ENCODE measurements at places on chromosomes 5 and 9. TPM values are rescaled to one million over a fixed set of nuclear protein-coding genes. Genes with fewer than 3 reads are reported as not detected.

DNA sequence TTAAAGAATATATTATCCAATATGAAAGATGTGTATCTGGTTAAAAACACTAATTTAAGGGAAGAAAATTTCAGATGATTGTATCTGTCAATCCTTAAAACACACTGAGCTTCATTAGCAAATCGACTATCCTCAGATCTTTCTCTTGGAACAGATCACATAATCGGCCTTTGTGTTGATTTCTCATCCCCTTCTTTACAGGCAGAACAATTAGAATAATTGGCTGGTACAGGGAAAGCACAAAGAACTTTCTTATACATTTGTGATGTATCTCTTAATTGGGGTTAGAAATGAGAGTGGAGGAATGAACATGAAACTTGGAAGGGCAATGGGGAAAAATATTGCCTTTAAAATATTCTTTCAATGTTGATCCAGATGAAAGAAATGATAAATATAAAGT, 662.1 kb downstream of the TLE4 start:
- no peak overlapping the region for H3K27ac ChIP-seq
- H3K36me3 ChIP-seq, result no peaks in the 10 kb centered on the region
- no peaks in the 10 kb centered on the region for H3K27me3 ChIP-seq
- no peaks in the 10 kb centered on the region for H3K4me1 ChIP-seq
- no peak overlapping the region for H3K4me3 ChIP-seq
- no peak for DNase-seq

- H3K27ac ChIP-seq, result no peak overlapping the region
- no peaks in the 10 kb centered on the region for H3K27me3 ChIP-seq
- H3K36me3 ChIP-seq, result no peaks in the 10 kb centered on the region
- no peak for DNase-seq
- H3K4me1 ChIP-seq, result no peaks in the 10 kb centered on the region
- no peak overlapping the region for H3K4me3 ChIP-seq
These were observed 36.3 kb downstream of the PTGER4 start for GRCh38 chr5:40716000-40716399.

GRCh38 chr9:29282121-29282520, 1708.8 kb upstream of the C9orf72 start:
- H3K27ac ChIP-seq, result no peak overlapping the region
- no peak overlapping the region for H3K4me3 ChIP-seq
- no peaks in the 10 kb centered on the region for H3K36me3 ChIP-seq
- H3K27me3 ChIP-seq, result no peaks in the 10 kb centered on the region
- no peak for DNase-seq

- H3K27me3 ChIP-seq, result no peaks in the 10 kb centered on the region
- no peaks in the 10 kb centered on the region for H3K4me1 ChIP-seq
- no peak overlapping the region for H3K27ac ChIP-seq
- DNase-seq, result no peak
- no peaks in the 10 kb centered on the region for H3K36me3 ChIP-seq
- H3K4me3 ChIP-seq, result no peak overlapping the region
These were observed 14.1 kb downstream of the FBXL17 start for GRCh38 chr5:108367679-108368334.

- H3K4me1 ChIP-seq, result no peaks in the 10 kb centered on the region
- no peaks in the 10 kb centered on the region for H3K36me3 ChIP-seq
- H3K4me3 ChIP-seq, result no peak overlapping the region
- no peak for DNase-seq
- H3K27me3 ChIP-seq, result no peaks in the 10 kb centered on the region
These were observed 26.0 kb downstream of the SKP2 start for GRCh38 chr5:36177715-36178523.

DNA sequence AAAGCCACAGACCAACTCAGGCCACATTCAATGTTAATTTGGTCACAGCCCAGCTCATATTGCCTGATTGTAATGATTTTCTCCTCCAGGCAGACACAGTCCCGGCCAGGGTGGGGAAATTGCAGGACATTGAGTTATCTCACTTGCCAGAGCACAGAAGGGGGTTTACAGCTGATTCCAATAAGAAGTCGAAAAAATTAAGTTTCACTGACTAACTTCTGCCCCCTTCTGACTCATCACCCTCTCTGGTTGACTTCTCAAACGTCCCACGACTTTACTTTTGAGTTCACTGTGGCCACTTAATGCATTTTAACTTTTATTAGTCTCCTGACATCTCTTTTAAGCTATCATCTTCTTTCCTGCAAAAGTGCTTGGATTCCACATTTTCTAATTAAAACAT, 321.4 kb upstream of the WWC1 start:
- no peaks in the 10 kb centered on the region for H3K4me1 ChIP-seq
- no peak overlapping the region for H3K4me3 ChIP-seq
- no peaks in the 10 kb centered on the region for H3K36me3 ChIP-seq
- no peaks in the 10 kb centered on the region for H3K27me3 ChIP-seq
- no peak overlapping the region for H3K27ac ChIP-seq

DNA sequence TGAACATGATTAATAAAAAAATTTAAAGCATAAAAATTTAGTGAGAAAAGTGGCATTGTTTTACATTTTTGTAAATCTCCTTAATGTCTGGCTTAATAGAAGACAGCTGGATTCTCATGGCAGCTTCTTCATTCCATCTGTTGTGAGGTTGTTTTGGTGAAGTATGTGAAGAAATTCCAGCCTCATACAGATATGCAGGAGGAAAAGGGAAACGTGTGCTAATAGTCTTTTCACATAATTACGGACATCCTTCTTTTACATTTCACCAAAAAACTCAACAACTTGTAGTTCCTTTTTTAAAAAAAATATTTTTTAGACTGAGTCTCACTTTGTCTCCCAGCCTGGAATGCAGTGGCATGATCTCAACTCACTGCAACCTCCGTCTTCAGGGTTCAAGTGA, 46.9 kb downstream of the HACD4 start:
- no peaks in the 10 kb centered on the region for H3K4me1 ChIP-seq
- H3K27ac ChIP-seq, result no peak overlapping the region
- no peak overlapping the region for H3K4me3 ChIP-seq
- H3K36me3 ChIP-seq, result no peaks in the 10 kb centered on the region
- H3K27me3 ChIP-seq, result no peaks in the 10 kb centered on the region

- no peaks in the 10 kb centered on the region for H3K27me3 ChIP-seq
- no peaks in the 10 kb centered on the region for H3K4me1 ChIP-seq
- DNase-seq, result no peak
- no peak overlapping the region for H3K27ac ChIP-seq
These were observed 30.6 kb downstream of the ATPSCKMT start for GRCh38 chr5:10219068-10219467.

DNA sequence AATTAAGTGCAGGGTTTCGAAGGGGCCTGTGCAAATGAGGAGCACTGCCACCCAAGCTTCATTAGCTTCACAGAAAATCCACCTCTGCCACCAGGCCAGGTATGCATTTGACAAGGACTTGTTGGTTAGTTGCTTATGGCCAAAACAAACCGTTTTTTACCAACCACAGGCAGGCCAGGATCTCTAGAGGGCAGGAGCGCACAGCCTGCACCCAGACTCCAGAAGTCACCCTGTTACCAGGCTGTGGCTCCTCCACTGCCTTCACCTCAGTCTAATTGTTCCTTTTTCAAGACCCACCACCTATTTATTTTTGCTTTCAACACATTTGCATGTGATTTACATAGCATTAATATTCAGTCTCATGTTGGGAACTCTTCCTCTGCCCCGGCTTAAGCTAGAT, 78.3 kb upstream of the HSPA9 start:
- no peaks in the 10 kb centered on the region for H3K27me3 ChIP-seq
- no peak overlapping the region for H3K27ac ChIP-seq
- no peak for DNase-seq
- no peaks in the 10 kb centered on the region for H3K36me3 ChIP-seq
- H3K4me1 ChIP-seq, result no peaks in the 10 kb centered on the region

DNA sequence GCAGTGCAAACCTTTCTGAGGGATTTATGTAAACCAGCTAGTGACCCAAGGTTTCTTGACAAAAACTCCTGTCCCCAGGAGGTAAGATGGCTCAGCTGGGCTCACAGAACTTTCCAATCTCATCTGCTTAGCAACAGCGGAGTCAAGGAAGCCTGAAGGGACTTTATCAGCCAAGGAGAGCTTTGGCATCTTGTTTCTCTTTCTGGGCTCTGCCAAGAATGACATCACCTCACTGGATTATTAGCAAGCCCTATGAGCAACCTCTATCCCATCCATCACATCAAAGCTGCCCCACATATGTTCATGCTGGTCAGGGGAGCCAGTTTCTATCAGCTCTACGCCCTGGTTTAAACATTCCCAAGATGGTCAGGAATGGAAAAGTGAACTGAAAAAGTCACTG, 461.3 kb downstream of the ENC1 start:
- no peak overlapping the region for H3K27ac ChIP-seq
- no peaks in the 10 kb centered on the region for H3K27me3 ChIP-seq
- no peak for DNase-seq
- no peaks in the 10 kb centered on the region for H3K4me1 ChIP-seq

DNA sequence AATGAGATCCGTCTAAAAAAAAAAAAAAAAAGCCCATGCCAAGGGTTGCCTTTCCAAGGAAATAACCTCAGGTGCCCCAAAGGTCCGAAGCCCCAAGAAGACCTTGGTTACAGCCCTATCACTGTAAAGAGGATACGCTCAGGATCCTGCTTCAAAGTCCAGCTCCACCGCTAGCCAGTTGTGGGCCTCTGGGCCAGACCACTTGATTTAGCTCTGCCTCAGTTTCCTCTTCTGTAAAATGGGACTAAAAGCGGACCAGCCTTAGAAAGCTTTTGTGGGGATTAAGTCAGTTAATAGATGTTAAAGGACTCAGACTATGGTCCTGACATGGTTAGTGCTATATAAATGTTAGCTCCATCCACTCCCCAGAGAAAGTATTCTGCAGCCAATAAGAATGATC, 48.7 kb upstream of the ORM1 start:
- no peaks in the 10 kb centered on the region for H3K4me1 ChIP-seq
- no peak overlapping the region for H3K27ac ChIP-seq
- DNase-seq, result no peak
- H3K27me3 ChIP-seq, result no peaks in the 10 kb centered on the region
- no peaks in the 10 kb centered on the region for H3K36me3 ChIP-seq

DNA sequence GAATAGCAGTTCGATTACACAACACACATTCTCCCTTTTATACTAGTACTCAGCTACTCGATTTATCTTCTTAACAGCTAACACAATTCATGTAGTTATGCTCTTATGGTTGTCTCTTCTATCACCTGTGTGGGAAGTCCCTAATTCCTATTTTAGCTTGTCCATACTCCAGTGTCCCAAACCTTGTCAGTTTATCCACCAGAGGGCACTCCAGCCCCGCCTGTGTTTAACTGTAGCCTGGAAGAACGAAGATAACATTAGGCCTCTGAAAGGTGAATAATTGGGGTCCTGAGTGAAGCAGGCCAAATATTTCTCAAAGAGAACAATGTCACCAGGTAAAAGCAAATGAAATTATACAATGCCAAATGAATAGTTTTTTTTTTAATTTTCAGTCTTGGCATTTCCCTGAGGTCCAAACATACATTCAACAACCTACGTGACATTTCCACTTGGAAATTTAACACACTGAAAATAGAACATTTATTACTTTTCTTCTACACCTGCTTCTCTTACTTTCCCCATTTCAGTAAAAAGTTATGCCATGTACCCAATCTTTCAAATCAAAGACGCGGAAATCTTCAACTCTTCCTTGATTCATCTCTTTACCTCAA, 560.7 kb downstream of the HTR1A start:
- H3K4me1 ChIP-seq, result no peaks in the 10 kb centered on the region
- no peak for DNase-seq
- H3K4me3 ChIP-seq, result no peak overlapping the region
- no peak overlapping the region for H3K27ac ChIP-seq

DNA sequence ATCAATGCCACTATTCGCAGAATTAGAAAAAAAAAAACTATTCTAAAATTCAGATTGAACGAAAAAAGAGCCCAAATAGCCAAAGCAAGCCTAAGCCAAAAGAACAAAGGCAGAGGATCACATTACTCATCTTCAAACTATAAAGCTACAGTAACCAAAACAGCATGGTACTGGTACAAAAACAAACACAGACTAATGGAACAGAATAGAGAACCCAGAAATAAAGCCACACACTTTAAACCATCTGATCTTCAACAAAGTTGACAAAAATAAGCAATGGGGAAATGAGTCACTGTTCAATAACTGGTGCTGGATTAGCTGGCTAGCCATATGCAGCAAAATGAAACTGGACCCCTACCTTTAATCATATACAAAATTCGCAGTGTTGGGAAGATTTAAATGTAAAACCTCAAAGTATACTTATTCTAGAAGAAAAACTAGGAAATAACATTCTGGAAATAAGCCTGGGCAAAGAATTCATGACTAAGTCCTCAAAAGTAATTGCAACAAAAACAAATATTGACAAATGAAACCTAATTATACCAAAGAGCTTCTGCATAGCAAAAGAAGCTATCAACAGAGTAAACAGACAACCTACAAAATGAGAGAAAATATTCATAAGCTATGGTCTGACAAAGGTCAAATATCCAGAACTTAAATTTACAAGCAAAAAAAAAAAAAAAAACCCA, 153.7 kb downstream of the NDUFS4 start:
- no peaks in the 10 kb centered on the region for H3K4me1 ChIP-seq
- no peak overlapping the region for H3K4me3 ChIP-seq
- H3K27me3 ChIP-seq, result no peaks in the 10 kb centered on the region
- no peak overlapping the region for H3K27ac ChIP-seq

- no peak overlapping the region for H3K27ac ChIP-seq
- no peaks in the 10 kb centered on the region for H3K4me1 ChIP-seq
- no peak for DNase-seq
- H3K4me3 ChIP-seq, result no peak overlapping the region
- no peaks in the 10 kb centered on the region for H3K36me3 ChIP-seq
These were observed 8.1 kb downstream of the MEGF10 start for GRCh38 chr5:127298656-127299055.

DNA sequence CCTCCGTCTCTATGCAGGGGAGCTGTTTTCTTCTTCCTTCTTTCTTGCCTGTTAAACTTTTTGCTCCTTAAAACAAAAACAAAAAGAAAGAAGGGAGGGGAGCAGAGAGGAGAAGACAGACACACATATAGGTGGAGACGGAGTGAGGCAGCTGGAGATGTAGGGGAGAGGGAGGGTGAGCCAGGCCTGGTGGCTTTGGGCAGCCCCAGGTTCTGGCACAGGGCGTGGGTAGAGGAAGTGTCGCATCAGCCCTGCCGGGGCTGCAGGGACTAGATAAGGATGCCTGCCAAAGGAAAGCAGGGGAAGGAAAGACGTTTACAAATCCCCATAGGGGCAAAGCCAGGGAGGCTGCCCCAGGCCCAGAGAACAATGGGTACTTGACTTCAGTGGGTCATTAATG, 38.7 kb upstream of the PTGS1 start:
- H3K36me3 ChIP-seq, result no peaks in the 10 kb centered on the region
- no peak overlapping the region for H3K4me3 ChIP-seq
- H3K4me1 ChIP-seq, result no peaks in the 10 kb centered on the region

- no peak overlapping the region for H3K4me3 ChIP-seq
- no peak overlapping the region for H3K27ac ChIP-seq
- no peaks in the 10 kb centered on the region for H3K36me3 ChIP-seq
- no peaks in the 10 kb centered on the region for H3K27me3 ChIP-seq
- no peaks in the 10 kb centered on the region for H3K4me1 ChIP-seq
These were observed 60.3 kb downstream of the RICTOR start for GRCh38 chr5:39013938-39014337.

HAVCR2 gene
- 0.38 TPM for total RNA-seq

FGF18 gene
- not detected for total RNA-seq

GPR151 gene
- not detected for total RNA-seq

DNAH5 gene
- 0.28 TPM for total RNA-seq
